ENCODE measurements at places on chromosomes 5 and 9.

DNA sequence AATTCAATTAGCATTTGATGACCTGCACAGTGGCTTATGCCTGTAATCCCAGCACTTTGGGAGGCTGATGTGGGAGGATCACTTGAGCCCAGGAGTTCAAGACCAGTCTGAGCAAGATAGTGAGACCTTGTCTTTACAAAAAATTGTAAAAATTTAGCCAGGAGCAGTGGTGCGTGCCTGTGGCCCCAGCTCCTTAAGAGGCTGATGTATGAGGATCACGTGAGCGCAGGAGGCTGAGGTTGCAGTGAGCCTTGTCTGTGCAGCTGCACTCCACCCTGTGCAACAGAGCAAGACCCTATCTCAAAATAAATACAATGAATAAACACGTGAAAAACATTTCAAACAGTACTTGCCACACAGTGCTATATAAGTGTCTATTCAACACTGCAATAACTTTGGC is 4.2 kb downstream of the ABCA1 start:
- no peak for DNase-seq

- no peak for DNase-seq
Observed at GRCh38 chr9:126411225-126411947, 84.8 kb downstream of the MVB12B start.

- DNase-seq = no peak
Observed at GRCh38 chr9:90447773-90448172, 194.9 kb downstream of the DIRAS2 start.

GRCh38 chr9:98927724-98928123 is 16.0 kb upstream of the COL15A1 start:
- DNase-seq = no peak

DNA sequence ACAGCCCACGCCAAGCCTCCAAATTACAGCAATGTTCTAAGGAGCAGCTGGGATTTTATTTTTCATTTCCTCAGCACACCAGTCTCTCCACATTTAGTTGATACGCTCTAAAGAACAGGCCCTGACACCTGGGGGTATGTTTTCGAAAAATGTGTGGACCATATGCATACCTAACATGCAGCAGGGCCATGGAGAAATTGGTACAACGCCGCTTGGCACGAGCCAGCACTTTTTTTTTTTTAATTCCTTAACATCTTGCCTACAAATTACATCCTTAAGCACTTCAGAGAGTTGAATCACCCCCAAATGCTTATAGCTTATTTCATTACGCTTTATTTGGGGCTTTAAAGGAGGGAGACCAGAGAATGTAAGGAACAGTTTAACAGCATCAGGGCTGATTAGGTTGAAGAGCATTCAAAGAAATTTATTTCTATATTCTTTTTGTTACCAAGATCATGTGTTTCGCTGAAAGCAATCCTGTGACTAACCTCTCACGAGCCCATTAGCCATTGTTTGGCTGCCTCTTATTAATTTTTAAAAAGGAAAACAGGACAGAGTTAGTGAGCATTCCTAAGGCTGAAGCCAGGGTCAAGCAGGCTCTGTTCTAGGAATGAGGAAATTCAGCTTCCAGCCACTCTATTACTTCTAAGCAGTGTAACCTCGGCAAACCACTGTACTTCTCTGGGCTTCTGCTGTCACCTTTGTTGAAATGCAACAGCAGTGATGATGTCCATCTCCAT is 173.8 kb downstream of the ACTL7B start:
- no peak for DNase-seq

- DNase-seq = no peak
Observed at GRCh38 chr5:131296213-131296672, 32.4 kb downstream of the CDC42SE2 start.

DNA sequence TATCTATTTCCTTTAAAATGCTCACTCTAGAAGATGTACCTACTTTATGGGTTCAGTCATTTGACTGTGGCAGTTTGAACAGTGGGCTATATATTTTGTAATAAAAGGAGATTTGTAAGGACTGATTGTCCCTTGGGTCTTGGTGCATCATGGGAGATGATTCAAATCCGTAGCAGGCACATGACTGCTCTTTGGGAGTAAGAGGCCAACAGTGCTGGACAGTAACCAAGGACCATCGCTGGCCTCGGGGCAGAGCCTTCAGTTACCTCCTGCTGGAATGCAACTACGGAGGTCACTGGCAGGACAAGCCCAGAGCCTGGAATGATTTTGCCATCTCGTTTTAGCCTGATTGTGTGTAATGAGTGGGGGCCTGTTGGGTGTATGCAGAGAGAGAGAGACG is 7.0 kb upstream of the MAMDC2 start:
- no peak for DNase-seq

DNA sequence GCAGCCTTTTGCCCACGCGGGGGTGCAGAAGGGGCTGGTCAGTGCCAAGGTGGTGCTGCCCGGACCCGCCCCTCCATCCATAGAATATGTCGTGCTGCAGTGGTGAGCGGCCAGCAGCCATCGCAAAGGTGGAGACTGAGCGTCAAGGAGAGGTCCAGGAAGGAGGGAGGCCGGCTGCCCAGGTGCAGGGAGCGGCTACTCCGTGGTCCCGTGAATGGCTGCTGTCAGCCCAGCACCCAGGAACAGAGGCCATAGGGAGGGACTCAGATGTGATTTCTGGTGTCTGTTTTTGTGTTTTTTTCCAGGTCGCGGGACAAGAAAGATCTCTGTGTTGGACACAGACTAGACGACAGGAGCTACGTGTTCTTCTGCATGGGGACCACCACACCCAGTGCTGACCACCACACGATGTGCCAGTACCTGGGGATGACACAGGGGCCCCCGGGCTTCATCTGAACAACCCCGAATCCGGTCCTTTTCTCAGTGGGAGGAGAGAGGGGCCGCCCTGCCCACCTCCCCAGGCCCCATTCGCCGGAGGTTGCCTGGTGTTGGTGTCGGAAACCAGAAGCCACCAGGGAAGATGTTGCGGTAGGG is 29.0 kb downstream of the PAEP start:
- no peak for DNase-seq

DNA sequence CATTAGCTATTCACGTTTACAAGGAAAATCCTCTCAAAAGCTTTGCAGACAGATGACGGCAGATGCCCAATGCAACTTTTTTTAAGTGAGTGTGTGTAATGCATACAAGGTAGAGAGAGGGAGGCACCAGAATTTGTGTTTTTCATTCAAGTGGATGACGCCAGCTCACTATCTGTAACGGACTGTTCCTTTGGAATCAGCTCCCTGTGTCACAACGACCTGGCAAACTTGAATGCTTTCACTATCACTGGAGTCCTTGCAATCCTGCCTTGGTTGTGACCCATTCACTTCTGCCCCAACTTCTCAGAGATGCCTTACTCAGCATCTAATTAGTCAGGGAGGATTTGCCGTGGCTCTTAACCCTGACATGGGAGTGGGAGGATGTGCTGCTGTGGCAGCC is 148.5 kb downstream of the BNC2 start:
- no peak for DNase-seq

GRCh38 chr5:135365281-135365680 is 33.8 kb downstream of the MACROH2A1 start:
- DNase-seq = no peak

DNA sequence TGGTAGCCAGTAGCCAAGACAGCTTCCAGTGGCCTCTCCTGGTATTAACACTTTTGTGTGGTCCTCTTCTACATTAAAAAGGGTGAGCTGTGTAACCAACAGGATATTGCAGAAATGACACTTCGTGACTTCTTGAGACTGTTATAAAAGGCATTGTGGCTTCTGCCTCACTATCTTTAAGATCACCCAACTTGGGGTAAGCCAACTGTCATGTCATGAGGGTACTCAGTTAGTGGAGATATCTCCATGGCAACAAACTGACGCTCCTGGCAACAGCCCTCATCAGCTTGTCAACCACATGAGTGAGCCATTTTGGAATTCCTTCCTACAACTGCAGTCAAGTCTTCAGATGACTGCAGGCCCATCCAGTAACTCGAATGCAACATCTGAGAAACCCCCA is 121.7 kb downstream of the DEPDC1B start:
- peak; percentile 56 for DNase-seq

DNA sequence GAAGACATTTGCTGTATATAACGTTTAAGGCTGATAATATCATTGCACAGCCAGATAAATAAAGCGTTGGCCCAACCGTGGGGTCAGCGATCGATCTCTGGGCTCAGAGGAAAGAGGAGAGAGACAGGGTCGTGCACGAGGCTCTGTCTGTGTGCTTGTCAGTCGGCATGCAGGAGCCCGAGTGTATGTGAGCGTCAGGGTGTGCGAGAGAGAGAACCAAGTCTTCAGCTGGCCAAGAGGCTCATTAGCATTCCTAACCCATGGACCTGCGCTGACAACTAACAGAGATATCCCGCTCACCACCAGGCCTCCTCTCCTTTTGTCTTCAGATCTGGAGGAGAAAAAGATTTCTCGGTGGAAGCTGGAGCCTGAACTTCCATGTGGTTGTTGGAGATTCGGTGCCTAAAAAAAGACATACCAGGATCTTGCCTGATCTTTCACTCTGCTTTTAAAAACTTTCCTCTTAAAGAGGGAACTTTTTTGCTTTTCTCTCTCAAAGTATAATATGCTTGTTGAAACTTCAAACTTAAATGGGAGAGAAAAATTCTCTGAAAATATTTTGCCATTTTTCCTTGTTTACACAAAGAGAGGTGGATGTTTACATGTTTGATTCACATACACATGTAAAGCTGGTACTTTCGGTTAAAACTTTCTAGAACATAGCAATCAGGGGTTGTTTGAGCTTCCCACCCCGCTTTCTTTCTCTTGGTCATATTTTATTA is 16.5 kb downstream of the NR2F1 start:
- DNase-seq = no peak

DNA sequence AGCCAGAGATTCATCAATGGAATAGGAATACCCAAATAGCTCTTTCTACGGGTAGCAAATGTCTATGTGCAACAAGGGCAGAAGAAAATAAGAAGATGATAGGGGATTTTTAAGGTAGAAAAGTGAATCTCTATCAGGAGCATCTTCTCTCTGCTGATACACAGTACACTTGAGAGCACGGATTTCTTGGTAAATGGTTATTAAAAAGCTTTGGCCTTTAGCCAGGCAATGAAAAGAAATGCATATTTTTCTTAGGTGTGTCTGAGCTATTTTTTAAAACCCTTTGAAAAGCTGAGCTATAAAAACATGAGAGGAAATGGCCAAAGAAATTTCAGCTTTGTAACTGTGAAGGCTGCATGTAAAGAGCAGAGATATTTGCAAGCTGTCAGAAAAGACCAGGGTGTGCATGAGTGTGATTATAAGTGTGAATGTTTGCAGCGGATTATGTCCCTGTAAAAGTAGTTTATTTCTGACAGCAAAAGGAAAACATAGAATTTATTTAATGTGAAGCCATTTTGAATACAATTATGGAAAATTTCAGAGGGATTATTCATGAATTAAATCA is 487.1 kb upstream of the PIK3R1 start:
- DNase-seq = no peak
